ENCODE measurements at places on chromosomes 2 and 18.

DNA sequence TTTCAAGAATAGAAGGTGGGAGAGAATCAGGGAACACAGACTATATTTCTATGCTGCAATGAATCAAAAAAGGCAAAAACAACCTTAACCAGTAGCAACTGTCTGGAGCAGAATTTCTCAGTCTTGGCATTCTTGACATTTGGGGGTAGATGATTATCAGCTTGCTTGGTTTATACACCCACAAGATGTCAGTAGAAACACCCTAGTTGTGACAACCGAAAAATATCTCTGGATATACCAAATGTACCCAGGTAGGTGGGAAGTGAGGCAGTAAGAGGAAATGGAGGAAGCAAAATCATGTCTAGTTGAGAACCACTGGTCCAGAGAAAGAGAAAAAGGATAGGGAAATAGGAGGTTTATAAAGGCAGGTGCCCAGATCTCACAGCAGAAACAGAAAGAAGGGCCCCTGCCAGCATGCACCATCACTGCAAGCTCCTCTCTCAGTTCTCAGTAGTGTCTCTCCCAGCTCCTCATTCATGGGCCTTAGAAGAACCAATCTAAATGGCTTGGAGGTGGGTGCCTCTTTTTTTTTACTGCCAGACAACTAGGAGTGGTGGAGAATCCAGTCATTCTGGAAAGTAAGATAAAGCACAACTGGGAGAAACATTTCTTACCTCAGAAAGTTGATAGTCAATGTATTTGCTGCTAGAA, 50.4 kb downstream of the MBD2 start:
- H3K4me1 ChIP-seq = no peaks in the 10 kb centered on the region
- H3K27me3 ChIP-seq = no peaks in the 10 kb centered on the region
- H3K36me3 ChIP-seq = no peaks in the 10 kb centered on the region
- H3K4me3 ChIP-seq = no peak overlapping the region

DNA sequence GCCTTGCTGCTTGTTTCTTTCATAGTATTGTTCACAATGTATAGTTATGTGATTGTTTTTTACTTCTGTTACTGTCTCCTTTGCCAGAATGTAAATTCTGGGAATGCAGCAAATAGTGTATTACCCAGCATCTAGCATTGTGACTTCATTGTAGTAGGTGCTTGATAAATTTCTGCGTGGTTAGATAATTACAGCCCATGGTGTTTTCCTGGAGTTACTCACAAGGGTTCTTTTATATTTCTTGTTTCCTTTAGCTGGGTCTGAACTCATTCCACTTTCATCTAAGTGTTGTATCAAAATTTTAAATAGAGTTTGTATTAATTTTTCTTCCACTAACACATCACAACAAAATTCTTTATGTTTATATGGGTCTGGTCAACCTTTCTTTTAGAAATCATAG, 132.6 kb downstream of the MAP4K4 start:
- no peak for DNase-seq
- peaks cover 15% of the 10 kb centered on the region for H3K36me3 ChIP-seq
- no peak overlapping the region for H3K4me3 ChIP-seq
- no peaks in the 10 kb centered on the region for H3K27me3 ChIP-seq
- peak overlapping the region; percentile 15 for H3K27ac ChIP-seq
- no peaks in the 10 kb centered on the region for H3K4me1 ChIP-seq

- H3K36me3 ChIP-seq = no peaks in the 10 kb centered on the region
- H3K27me3 ChIP-seq = no peaks in the 10 kb centered on the region
- no peak for DNase-seq
- no peaks in the 10 kb centered on the region for H3K4me1 ChIP-seq
- no peak overlapping the region for H3K27ac ChIP-seq
- peak overlapping the region; percentile 61 for H3K4me3 ChIP-seq
Measured at GRCh38 chr2:60735496-60736250, 20.4 kb upstream of the PAPOLG start.

DNA sequence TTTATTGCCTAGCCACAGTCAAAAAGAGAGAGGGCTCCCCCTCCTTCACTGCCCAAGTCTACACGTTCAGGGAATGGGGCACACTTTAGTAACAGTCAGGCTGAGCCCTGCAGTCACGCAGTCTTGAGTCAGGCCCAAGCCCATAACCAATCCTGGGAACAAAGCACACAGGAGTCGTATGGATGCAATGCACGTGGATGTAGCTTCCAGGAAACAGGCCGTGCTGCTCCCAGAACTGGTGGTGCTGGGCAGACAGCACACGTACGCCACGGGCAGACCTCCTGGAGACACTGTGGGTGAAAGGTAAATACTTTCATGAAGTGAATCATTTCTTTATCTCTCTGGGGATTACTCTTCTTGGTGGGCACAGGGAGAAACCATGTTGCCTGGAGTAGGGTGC, 30.0 kb upstream of the MBP start:
- H3K27me3 ChIP-seq = no peaks in the 10 kb centered on the region
- no peaks in the 10 kb centered on the region for H3K36me3 ChIP-seq
- no peak for DNase-seq
- H3K27ac ChIP-seq = no peak overlapping the region
- no peaks in the 10 kb centered on the region for H3K4me1 ChIP-seq
